ENCODE measurements at places on chromosomes 12 and 14.

DNA sequence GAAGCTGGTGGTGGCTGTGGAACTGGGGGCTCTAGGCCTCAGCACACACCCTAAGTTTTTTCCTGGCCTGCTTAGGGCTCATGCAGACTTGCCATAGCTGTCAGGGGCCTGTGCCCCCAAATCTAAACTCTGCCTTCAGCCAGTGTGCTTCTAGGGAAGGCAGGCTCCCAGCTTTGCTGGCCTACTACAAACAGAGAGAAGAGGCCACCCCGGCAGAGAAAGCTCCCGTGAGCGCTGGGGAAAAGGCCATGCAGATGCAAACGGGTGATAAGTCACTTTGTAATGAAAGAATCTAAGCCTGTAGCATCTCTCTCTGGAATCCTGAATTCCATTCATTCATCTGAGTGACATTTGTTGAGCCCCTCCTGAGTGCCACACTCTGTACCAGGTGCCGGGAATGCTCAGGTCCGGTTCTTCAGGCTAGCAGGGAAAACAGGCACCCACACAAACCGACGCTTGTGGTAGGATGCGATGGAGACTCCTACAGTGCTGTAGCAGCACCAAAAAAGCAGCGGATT lies 29.9 kb downstream of the JDP2 start:
- DNase-seq, result no peak

GRCh38 chr12:91618281-91618680 lies 435.7 kb upstream of the DCN start:
- no peak for DNase-seq

DNA sequence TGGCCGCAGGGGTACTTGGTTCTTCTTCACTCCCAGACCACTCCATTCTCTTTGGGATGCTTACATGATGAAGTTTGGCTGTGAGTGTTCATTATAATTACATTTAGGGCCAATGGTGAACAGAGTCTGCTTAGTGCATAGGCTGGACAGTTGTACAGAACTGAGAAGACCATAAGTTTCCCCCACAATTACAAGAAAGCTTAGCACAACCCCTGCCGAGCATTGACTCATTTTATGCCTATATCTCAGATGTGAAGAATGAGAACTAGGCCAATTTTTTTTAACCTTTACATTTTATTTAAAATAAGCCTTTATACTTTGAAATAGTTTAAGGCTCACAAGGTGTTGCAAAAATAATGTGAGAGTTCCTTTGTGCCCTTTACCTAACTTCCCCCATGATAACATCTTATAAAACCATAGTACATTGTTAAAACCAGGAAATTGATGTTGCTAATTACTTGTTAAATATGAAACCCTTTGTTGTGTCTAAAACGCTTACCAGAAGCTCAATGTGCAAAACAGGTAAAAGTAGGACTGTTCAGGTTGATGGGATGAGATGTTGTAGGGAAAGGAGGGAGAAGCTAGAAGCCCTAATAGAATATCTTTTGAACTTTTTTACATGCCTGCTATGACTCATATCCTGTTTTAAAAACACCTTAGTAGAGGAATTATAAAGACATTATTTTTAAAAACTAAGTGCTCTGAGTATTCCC lies 47.2 kb downstream of the ALDH1L2 start:
- DNase-seq, result no peak

GRCh38 chr14:63982156-63982555 lies 129.4 kb downstream of the SYNE2 start:
- no peak for DNase-seq

All from Peyer's patch (tissue), 4 donors.